ENCODE measurements at places on chromosomes 12 and 14.
A peak's percentile ranks its signal among the peaks of the same experiment; 100 is the strongest.

- DNase-seq = no peak
Observed at GRCh38 chr12:10668526-10668925, 5.3 kb downstream of the STYK1 start.

DNA sequence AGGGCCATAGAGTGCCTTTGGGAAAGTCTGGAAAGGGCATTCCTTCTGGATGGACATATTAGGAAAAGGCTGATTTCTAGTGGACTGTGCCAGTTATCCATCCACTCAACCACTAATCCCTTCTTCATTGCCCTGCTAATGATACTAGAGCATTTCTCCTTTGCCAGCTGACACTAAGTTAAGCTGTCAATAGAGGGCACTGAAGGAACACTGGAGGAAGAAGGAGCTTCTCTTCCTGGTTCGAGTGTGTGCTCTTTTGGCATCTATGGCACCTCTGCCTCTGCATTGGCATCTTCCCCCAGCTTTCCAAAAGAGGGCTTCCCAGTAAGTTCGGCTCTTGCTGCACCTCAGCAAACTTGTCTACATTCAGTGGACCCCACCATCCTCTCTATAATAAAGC is 165.4 kb downstream of the DERA start:
- DNase-seq = peak; percentile 18

GRCh38 chr12:71029302-71029701 is 108.8 kb upstream of the PTPRR start:
- no peak for DNase-seq

GRCh38 chr14:74144789-74145188 is 60.0 kb downstream of the LIN52 start:
- DNase-seq = no peak

DNA sequence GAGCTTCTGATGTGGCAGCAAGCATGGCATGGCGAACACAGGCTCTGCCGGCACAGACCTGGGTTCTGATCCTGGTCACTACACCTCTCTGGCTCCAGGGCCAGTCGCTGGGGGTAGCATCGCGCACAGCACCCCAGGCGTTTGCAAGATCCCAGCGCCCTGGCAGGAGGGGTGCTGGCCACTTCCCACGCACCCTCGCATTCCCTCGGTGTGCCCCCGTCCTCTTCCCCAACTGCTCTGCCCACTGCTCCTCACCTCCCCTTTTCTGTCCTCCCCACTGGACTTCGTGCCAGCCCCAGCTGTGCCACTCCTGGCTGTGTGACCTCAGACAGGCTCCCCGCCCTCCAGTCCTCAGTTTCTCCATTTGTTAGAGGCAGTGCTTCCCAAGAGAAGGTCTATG is 2.8 kb downstream of the CDK2AP1 start:
- DNase-seq = no peak

DNA sequence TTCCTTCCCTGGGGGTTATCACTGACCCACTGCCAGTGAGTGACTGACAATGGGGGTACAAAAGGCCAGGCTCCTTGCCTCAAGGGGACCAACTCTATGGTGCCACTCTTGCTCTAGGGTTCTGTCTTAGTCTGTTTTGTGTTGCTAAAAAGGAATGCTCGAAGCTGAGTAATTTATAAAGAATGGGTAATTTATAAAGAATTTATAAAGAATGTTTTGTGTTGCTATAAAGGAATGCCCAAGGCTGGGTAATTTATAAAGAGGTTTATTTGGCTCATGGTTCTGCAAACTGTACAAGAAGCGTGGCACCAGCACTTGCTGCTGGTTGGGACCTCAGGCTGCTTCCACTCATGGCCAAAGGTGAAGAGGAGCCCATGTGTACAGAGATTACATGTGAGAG is 15.8 kb upstream of the RASSF8 start:
- no peak for DNase-seq

GRCh38 chr12:14239350-14239934 is 126.0 kb upstream of the ATF7IP start:
- DNase-seq = peak; percentile 52

- DNase-seq = no peak
Observed at GRCh38 chr14:23028799-23029198, 5.9 kb downstream of the PSMB5 start.

- peak; percentile 28 for DNase-seq
Observed at GRCh38 chr12:75478116-75478794, 2.3 kb upstream of the GLIPR1 start.

DNA sequence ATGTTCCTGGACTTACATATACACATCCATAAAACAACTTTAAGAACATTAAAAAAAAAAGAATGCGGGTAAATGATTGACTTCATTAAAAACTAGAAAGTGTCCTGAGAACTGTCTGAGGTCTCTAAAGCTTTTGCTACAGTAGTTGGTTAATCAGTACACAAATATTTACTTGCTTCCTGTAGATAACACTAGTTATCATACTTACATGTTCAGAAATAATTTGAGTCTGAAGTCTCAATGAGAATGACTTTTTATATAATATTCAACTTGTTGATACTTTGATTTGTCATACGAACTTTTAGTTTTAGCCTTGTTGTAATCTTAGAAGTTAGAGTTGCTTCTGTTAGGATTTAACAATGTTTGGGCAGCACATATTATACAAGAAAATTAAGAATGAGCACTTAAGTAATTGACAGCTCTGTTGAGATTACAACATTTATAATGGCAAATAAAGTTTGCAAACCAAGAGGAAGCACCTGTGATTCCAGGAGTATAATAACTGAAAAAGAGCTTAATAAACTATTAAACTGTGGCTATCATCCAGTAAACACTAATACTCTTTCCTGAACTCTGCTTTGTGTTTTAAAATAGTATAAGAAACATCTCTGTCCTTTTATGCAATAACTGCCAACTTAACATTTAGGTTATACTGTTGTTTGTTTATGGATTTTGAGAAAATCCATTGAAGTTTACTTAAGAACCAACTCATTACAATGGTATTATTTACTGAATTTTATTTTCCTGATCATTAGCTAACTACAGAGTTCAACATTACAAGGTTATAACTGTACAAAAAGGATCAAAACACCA is 131.7 kb downstream of the MIPOL1 start:
- DNase-seq = no peak
